Effector CD4-positive, alpha-beta T cell (primary cell): ENCODE measurements at places on chromosomes 3 and 15.

GRCh38 chr15:36428102-36428845 lies 151.2 kb upstream of the CDIN1 start:
- DNase-seq = no peak

DNA sequence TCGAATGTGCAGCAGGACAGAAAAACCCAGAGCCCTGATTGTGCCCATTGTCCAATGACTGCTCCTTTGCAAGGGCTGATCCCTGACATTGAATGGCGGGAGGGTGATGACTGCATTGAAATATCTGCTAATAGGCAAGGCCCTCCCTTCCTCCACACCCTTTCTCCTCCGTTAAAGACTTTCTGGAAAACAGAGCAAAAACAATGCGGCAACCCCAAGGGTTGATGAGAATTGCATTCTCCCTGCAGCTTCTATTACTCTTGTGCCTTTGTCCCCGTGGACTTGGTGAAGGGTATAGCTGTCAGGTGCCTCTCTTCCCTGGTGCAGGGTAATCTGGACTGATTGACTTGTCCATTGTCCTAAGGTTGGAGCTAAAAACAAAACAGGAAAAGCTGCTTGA lies 71.8 kb downstream of the THSD4 start:
- no peak for DNase-seq

DNA sequence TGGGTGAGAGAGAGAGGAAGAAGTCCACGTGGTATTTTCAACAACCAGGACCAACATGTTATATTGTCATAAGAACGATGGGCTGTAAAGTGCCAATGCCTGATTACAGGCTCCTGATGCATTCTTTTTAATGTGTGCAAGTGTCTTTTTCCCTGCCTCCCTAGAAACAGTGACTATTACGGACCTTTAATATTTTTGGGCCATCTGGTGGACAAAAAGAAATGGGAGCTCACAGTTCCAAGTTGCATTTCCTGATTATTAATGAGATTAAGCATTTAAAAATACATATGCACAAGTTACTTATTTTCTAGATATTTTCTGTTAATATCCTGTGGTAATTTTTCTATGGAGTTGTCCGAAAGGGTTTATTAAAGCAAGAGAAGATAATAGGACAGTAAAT lies 530.2 kb downstream of the NR2F2 start:
- no peak for DNase-seq

GRCh38 chr3:33067484-33067883 lies 29.5 kb downstream of the GLB1 start:
- DNase-seq = no peak

GRCh38 chr3:189966843-189967242 lies 153.9 kb downstream of the P3H2 start:
- no peak for DNase-seq

DNA sequence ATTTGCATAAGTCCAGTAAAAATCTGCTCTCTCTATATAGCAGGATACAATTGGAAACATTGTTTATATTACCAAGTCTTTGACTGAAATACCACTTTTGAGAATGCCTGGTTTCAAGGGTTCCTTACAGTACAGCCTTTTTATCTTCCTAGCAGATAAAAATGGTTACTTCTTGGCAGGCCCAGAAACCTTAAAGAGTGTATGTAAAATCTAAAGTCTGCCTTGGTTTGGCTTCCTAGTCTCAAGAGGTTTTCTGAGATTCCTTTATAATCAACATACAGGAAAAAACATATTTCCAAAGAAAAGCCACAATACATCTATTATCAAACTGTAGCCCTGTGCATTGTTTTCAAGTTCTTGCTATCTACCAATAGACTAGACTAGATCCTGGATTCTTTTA lies 84.6 kb downstream of the PLSCR2 start:
- DNase-seq = no peak

- no peak for DNase-seq
Measured at GRCh38 chr3:149891621-149892020, 78.6 kb downstream of the RNF13 start.

- no peak for DNase-seq
Measured at GRCh38 chr3:128709038-128709437, 16.9 kb upstream of the RAB7A start.

DNA sequence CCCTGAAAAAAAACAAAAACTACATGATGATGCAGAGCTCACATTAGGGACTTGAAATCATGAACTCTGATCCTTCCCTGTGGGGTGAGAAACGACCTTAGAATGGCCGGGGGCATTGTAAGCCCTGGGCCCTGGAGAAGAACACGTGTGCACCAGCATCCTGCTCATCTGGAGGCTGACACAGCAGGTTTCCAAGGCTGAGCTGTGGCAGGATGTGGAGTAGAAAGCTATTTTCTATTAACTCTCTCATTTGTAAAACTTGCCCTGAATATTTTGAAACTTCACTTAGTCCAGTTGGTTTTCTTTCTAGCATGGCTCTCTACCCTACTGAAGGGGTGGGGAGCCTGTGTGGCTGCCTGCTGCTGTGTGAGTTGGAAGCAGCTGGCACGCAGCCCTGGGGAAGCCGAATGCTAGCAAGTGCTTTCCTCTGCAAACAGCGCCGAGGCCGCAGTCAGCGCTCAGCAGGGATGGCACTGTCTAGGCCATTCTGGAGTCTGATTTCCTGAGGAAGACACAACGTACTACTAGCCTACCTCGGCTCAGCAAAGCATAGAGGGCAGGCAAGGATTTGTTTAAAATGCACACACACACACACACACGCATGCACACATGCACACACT lies 58.0 kb downstream of the GABRG3 start:
- no peak for DNase-seq

DNA sequence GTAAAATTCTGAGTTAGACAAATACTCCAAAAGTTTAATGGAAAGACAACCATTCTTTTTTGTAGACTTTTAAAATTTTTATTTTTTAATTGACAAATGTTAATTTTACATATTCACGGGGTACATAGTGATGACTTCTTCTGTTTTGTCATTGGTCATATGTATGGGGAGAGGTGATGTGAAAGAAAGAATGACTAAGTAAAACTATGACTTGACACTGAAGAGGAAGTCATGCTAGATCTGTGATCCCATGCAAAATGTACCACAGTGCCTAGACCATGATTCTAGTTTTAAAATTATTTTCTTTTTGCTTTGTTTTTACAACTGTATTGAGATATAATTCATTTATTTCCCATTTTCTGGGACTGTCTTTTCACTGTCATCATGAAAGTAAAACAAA lies 281.6 kb downstream of the MBNL1 start:
- no peak for DNase-seq

- DNase-seq = no peak
Measured at GRCh38 chr3:32323604-32324003, 68.0 kb upstream of the CMTM7 start.

- no peak for DNase-seq
Measured at GRCh38 chr3:72515941-72516340, 332.3 kb downstream of the SHQ1 start.

DNA sequence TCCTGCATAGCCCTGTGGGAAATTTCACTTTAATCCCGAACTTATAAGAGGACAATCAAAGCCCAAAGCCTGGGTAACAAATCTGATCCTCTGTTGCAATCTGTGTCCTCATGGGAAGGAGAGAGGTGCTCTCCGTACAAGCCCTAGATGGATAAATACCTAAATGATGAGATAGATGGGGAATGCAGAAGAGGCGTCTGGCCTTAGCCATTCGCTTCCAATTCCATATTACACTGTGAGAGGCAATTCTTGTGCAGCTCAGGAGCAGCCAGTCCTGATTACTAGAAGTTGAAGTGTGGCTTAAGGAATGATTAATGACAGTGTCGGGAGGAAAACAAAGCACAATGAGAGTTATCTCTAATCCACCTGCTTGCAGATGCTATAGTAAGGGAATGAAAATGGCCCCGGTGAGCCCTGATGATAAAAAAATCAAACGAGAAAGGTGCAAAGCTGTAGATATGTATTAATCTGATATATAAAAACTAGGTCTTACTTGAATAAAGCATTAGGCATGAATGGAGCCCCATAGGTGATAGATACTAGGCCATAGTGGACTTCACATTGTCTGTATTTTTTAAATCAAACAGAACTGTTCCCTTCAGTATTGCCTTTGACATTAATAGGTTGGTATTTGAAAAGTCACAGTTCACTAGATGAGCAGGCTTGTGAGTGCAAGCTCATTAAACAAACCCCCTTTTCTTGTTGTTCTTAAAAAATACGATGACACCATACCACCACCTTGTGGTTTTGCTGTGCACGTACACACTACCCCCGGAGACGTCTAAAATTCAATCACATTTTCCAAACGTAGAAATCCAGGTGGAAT lies 54.2 kb upstream of the TMCO5A start:
- DNase-seq = no peak

GRCh38 chr3:16514755-16515353 lies 1.4 kb upstream of the RFTN1 start:
- DNase-seq = no peak

- no peak for DNase-seq
Measured at GRCh38 chr3:144463911-144464310, 492.3 kb downstream of the DIPK2A start.

DNA sequence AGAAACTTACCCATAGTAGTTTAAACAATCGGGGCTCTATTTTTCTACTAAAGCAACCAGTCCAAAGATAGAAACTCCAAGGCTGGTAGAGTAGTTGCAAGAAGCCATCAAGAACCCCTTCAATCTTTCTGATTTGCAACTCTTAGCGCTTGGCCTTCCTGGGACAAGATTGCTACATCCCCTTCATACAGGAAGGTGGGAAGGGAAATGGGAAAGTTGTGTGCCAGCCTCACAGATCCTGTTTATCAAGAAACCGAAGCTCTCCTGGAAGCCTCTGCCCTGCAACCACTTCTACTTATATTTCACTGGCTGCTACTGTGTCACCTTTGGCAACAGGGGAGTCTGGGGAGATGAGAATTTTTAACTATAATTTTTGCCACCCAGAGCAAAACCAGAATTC lies 46.2 kb downstream of the OSBPL10 start:
- no peak for DNase-seq

- DNase-seq = no peak
Measured at GRCh38 chr15:59501597-59501996, 63.6 kb downstream of the FAM81A start.

- no peak for DNase-seq
Measured at GRCh38 chr15:47283246-47283645, 434.1 kb upstream of the SEMA6D start.

DNA sequence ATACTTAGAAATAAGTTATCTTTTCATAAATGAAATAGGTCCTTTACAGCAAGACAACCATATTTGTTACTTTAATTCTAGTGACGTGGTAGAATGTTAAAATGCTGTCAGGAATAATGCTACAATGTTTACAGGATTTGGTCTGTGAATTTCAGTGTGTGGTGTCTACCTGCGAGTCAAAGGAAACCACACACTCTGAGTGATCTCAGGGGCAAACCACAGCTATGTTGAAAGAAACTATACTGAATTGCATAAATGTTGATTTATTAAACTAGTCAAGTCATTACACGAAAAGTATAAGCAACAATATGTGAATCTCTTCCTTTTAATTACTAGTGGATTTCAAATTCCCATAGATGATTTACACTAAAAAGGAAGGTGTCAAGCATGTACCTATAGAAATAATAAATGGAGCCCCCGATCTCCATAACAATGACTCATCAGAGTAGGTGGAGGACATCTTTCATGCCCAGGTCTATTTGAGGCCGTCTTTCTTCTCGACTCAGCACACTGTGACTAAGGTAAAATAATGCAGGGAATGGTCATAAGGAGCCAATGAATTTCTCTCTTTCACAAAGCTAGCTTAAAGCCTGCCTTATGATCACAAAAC lies 463.0 kb downstream of the ERC2 start:
- DNase-seq = no peak

DNA sequence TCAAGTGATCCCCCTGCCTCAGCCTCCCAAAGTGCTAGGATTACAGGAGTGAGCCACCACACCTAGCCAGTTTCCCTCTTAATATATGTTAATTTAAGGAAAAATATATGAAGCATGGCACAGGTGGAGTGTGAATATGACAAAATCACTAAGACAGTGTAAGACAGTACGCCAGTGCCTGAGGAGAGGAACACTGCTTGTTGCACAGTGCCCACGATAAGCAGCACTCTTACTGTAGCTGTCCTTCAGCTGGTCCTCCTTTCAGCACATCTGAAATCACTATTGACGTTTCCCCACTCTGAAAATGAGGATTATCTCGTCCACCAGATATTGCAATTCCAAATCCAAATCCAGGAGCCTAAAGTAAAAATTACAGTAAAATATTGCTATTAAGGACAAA lies 49.3 kb downstream of the TJP1 start:
- no peak for DNase-seq

DNA sequence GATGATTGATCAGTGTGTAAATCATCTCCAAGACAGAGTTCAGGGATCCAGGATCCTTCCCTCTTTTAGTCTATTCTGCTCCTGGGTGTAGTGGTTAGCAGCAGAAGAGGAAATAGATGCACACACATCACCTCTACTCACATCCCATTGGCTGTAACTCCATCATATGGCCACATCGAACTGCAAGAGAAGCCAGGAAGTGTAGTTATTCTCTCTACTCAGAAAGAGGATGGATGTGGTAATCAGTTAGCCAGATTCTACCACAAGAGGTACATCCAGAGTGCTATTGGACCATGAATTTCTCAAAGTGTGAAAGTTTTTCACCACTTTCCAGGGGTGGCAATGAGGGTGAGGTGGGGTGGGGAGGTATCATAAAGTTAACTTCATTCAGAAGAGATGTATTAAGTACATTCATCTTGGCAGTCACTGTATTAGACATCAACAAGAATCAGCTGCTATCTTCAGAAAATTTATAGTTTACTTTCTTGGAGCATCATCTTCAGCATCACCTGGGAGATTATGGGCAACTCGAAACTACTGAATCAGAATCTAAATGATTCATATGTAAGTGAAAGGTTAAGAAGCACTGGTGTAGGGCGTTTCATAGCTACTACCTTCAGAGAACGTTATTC lies 60.6 kb upstream of the GAP43 start:
- no peak for DNase-seq

- no peak for DNase-seq
Measured at GRCh38 chr3:182731764-182732163, 61.5 kb upstream of the ATP11B start.

- DNase-seq = no peak
Measured at GRCh38 chr15:44726136-44726535, 10.2 kb upstream of the TRIM69 start.

- no peak for DNase-seq
Measured at GRCh38 chr15:39592500-39592899, 11.6 kb downstream of the THBS1 start.

DNA sequence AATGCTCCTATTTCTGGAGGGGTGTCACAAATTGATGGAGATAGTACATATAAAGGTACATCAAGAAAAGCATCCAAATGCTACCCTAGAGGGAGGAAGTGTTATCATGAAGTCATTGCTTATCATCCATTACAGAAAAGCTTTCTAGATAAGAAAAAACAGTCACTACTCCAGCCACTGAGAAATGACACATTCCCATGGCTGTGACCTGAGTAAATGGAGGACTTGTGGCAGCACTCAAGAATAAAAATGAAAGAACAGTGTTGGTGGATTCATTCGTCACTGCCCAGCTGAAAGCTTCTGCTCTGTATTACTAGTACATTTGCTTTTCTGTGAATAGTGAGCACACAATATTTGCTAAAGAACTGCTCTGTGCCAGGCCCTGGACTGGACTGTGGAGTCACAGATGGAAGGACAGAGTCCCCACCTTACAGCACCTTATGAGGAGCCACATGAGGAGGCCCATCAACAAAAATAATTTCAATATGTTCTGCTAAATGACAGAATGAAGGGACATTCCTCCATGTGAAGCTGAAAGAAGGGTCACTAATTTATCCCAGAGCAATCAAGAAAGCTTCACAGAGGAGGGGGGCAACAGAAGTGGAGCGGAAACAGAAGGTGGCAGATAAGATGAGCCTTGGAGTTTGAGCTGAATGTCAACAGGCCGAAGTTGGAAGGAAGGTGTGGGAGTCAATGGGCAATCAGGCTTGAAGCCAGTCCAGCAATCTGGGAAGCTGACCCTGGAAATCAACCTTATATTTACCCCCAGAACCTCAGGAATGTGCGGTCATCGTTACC lies 343.5 kb upstream of the TRIM42 start:
- no peak for DNase-seq
